ENCODE measurements at places on chromosomes 3 and 15.

DNA sequence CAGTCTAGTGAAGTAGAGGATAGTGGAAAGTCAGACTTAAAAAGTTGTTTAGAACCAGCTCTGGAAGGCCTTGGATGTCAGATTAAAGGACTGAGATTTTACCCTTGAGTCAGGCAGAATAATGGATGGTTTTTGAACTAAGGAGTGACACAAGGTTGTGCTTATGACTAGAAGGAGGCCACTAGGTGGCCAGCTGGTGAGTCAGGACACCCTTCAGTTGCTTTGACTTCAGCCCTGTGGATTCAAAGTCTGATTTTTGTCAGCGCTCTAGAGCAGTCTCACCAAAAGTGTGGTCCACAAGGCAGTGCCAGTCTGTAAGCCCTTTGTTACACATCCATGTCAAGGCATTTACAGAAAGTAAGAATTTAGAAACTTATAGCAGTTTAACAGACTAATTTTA, 3.8 kb upstream of the GABPB1 start:
- DNase-seq: peak; percentile 84

- DNase-seq: peak; percentile 60
Observed at GRCh38 chr3:154095832-154096421, 25.3 kb upstream of the ARHGEF26 start.

DNA sequence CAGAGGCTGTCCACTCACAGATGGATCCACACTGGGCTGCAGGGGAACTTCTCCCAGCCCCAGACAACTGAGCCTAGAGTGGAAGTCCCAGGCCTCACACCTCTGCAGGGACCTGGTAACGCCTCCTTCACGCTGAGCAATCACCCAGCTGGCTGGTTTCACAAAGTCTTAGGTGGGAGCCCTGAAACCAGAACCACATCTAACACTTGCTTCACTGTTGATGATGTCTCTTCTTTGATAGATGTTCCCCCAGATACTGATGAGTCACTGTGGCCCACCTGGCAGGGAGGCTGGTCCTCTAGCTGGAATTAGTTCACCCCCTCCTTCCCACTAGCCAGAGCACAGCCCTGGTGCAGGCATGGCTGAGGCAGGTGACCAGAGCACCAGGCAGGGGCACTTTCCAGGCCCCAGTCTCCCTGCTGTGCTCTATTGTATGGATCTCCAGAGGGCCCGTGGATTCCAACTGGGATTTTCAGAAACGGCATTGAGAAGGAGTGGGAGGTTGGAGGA, 33.5 kb downstream of the MYL3 start:
- no peak for DNase-seq

- peak; percentile 72 for DNase-seq
Observed at GRCh38 chr3:50623840-50624474, 7.0 kb downstream of the MAPKAPK3 start.

- no peak for DNase-seq
Observed at GRCh38 chr3:134992180-134992579, 197.1 kb downstream of the EPHB1 start.

- DNase-seq: no peak
Observed at GRCh38 chr3:52432691-52433141, 12.2 kb downstream of the SEMA3G start.

DNA sequence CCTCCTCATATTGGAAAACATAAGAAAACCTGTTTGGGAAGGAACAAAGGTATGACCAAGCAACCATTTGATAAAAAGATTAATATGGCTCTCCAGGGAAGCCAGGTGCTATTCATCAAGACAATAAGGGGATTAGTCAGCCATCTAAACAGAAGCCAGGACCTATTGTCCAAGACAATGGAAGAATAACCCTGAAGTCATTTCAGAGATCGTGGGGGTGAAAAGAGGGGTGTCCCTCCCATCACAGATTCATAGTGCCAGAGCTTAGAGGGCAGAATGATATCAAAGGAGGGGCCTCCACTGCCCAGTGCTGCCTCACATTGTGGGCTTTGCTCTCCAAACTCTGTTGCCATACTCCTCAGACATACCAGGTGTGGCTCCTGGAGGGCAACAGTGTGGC, 73.5 kb downstream of the DAPK2 start:
- no peak for DNase-seq

DNA sequence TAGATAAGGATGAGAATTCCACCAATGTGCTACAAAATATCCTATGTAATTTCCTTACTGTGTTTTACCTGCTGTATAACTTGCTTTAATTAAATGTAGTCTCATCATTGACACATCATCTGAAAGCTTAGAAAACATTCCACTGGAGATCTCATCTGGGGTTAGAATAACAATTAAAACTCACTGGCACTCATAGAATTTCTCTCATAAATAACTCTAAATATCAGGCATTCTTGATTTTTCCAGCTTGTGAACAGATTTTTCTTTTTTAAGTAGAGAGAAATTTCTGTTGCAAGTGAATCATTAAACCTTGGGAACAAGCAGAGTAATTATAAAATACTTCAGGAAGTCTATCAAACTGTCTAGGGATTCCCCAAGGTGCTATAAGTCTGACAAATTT, 843.8 kb downstream of the NAALADL2 start:
- DNase-seq: no peak

All from hematopoietic multipotent progenitor cell treated with erythropoietin and hydrocortisone succinate and interleukin-3 and kit ligand, for 4 days (in vitro differentiated cells).